ENCODE measurements at places on chromosomes 1 and 21. TPM values are rescaled to one million over a fixed set of nuclear protein-coding genes. Genes with fewer than 3 reads are reported as not detected.
A peak's percentile ranks its signal among the peaks of the same experiment; 100 is the strongest.

The VAV3 gene
- total RNA-seq = 0.88 TPM

The RIPPLY3 gene
- not detected for total RNA-seq

The ARTN gene
- not detected for total RNA-seq

The HNRNPCL2 gene
- not detected for total RNA-seq

The DSTYK gene
- 26.9 TPM for total RNA-seq

DNA sequence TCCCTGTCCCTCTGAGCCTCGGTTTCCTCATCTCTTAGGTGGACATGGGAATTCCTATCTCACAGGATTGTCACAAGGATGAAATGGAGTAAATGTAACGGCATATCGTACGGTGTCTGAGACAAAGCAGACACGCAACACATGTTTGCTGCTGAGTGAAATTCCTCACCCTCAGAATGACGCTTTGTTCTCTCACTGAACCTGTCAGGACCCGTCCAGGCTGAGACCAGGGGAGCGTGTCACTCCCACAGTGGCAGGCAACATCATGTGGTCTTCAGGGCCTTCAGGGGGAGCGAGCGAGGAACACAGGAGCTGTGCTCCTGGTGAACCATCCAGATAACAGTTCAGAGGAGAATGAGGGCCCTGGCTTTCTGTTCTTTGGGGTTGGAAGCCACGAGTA is 74.2 kb downstream of the TOMM20 start:
- no peak for DNase-seq

- no peak for DNase-seq
These were observed 35.6 kb downstream of the MCOLN2 start for GRCh38 chr1:84961316-84961715.

DNA sequence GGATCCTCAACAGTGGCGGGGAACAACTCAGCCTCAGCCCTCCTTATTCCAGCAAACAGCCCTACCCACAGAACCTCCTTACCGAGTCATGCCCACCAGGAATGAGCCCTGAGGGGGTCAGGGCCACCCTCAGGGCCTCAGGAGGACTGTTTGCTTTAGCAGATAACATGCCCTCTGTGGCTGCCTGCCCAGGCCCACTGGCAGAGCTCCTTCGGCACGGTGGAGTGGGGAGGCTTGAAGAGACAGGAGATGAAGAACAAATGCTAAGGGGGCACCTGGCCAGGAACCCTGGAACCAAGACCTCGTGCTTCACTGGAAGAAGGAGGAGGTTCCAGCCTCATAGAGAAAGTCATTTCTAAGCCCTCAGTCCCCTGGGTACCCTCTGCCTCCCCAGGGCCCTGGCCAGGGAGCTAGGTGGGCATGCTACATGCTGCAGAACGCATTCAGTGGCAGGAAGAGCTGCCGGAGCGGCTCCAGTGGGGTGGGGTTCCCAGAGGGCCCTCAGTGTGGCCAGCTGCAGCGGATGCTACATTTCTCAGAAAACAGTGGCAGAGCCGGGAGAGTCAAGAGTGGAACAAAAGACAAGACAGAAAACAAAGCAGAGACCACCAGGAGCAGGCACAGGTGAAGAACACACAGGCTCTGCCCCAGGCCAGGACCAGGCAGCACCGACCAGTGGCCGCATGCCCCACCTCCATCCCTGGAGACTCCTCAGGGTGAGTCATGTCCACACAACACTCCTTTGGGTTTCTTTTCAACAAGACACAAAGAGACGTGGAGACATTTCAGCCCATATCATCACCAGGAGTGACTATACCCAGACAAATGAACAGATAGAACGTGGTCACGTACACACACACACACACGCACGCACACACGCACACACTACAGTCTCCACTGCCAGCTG is 39.8 kb downstream of the RIMS3 start:
- no peak for DNase-seq

DNA sequence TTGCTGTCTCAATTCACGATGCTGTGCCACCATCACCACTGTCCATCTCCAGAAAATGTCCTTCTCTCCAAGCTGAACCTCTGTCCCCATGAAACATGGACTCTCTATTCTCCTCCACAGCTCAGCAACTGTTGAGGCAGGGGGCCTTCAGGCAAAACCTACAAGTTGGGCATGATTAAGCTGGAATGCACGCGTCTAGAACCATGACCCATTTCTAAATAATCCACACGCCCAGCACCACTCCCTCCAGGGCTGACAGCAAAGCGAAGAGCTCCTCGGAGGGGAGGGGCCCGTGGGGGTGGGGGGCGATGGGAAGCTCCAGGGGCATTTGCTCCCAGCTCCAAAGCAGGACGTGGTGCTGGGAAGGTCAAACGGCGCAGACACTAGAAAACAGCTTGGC is 3.3 kb upstream of the HES5 start:
- no peak for DNase-seq

GRCh38 chr1:201531551-201532425 is 7.1 kb upstream of the NAV1 start:
- DNase-seq = no peak

DNA sequence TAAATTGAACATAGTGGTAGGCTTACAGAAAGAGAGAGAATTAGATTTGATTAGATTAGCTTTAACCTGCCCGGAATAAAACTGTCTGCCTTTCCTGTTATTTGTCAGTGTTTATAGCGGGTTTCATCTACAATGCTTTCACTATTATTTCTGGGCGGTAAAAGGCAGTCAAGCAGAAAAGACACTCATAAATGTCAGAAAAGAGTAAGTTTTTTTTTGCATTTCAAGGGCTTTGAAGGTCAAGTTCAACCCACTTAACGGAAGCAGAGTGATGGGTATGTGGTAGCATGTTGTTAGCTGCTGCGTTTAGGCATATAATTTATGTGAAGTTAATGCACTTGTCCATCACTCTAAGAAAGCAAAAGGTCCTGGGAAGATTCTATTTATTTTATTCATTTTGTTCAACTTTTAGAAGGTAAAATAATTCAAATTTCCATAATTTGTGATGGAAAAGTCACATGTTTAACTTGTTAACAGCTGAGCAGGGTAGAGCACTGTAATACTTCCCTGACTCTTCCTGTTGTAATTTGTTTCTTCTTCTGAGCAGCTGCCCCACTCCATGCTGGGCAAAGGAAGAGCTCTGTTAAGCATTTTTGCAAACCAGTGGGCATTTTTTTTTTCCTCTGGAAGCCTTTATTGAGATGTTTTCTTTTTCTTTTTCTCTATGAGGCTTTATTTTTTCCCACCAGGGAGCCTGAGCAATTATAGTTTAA is 220.1 kb downstream of the ST6GALNAC3 start:
- DNase-seq = no peak

DNA sequence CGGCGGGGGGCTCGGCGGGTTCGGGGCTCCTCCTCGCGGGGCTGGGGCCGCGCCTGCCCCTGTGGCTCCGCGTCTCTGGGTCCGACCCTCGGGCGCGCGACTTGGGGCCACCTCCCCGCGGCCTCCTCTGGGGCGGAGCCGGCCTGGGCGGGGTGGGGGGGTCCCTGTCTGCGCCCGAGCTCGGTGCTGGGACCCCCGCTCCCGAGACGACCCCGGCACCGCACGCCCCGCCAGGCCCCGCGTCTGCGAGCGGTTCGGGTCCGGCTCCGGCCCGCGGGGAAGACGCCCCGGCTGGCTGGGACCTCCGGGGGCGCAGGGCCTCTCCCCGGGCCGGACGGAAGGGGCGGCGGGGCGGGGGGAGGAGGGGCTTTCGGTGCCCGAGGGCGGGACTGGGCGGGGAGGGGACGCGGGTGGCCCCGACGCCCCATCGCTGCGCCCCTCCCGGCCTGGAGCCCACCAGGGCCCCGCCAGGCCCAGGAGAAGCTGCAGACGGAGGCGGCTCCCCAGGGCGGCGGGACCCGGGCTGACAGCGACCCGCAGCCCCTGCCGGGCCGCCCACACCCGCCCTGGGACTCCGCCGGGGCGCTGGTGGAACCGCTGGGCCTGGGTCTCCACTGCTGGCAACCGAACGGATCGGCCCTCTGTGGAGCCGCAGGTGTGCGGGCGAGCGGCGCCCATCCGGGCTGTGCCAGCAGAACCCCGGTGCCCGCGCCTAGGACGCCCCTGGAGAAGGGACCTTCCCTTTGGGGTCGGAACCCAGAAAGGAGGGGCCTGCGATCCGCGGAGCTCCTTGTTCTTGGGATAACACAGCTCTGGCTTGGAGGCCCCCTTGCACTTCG is 610 bp downstream of the COL6A2 start:
- peak; percentile 56 for DNase-seq

GRCh38 chr21:14699433-14700407 is 153.6 kb upstream of the SAMSN1 start:
- no peak for DNase-seq

GRCh38 chr1:36284061-36284460 is 22.1 kb upstream of the SH3D21 start:
- DNase-seq = no peak

DNA sequence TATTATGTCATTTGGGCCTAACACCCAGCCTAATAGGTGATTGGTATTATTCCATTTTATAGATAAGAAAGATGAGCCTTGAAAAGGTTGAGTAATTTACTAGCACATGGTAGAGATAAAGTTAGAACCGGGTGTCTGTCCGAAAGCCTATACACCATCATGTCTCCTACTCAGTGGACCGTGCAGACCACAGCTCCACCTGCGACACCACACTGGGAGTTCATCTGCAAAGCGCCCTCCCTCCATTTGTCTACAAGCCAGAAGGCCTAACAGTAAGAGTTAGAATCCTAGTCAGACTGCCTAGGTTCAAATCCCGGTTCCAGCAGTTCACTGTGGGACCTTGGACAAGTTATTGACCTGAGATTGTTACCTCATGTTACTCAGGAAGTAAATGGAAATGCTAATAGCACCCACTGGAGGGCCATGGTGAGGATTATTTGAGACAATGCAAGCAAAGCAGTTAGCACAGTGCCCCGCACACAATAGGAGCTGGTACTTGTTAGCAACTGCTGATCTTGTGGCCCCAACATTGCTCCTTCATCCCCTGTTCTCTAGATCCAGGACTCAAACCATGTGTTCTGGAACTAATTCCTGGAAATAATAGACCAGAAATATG is 20.5 kb downstream of the ARMH1 start:
- no peak for DNase-seq

DNA sequence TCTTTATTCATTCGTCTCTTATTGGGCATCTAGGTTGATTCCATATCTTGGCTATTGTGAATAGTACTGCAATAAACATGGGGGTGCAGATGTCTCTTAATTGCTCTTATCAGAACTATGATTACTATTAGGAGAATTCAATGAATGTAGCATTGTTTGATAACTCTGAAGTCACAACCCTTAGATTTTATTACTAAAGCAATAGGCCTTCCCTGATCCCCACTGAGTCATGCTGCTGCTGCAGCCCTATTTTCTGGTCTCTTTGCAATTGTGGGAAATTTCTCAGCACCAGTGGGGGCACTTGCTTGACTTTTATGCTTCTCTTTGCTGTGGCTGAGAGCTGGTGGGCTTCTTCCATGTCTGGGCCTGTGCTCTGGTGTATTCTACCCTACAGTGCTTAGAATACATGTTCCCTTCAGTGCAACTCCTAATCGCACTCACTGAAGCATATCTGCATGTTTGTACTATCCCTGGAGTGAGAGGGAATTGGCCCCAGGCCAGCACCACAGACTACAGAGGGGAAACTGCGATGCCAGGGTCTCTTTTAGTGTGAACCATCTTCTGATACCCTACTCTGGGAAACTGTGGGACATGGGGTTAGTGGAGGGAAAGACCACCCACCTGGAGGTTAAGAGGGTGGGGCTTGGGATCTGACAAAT is 52.2 kb upstream of the ROR1 start:
- DNase-seq = no peak

GRCh38 chr1:52352690-52353089 is 13.3 kb downstream of the CC2D1B start:
- DNase-seq = no peak

- no peak for DNase-seq
These were observed 180.3 kb upstream of the C8B start for GRCh38 chr1:57146100-57146499.

GRCh38 chr1:205663286-205663936 is 16.9 kb downstream of the SLC45A3 start:
- no peak for DNase-seq

Measured in uterus (tissue), 4 donors.